Panc1 (cell line): ENCODE measurements at places on chromosomes 1 and 21. TPM values are rescaled to one million over a fixed set of nuclear protein-coding genes. Genes with fewer than 3 reads are reported as not detected.

PDPN gene
- 0.28 TPM for total RNA-seq

GJC2 gene
- total RNA-seq = 2.4 TPM

FAM163A gene
- not detected for total RNA-seq

NHLH1 gene
- total RNA-seq = 0.18 TPM

FLG gene
- total RNA-seq = not detected

GNAT2 gene
- 0.44 TPM for total RNA-seq
